ENCODE measurements at places on chromosomes 16 and 17.

- DNase-seq = peak; percentile 51
Measured at GRCh38 chr16:48384520-48385252, 527 bp downstream of the SIAH1 start.

DNA sequence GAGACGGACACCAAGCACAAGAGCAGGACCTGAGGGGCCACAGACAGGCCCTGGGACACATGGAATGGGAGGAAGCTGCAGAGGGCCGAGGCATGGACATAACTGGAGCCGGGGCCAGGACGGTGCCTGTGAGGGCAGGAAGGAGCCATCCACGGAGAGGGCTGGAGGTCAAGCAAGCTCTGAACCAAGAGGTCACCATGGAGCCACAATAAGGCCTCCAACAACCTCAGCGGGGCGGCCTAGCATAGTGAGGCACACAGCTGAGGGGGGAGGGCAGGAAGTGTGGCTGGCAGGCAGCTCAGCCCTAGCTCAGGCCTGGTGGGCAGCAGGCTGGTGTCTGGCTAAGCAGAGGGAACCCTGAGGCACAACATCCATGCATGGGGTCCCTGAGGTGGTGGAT is 4.4 kb downstream of the MCRIP1 start:
- DNase-seq = no peak

GRCh38 chr17:48551214-48551555 is 6.3 kb upstream of the HOXB2 start:
- DNase-seq = no peak

- DNase-seq = peak; percentile 38
Measured at GRCh38 chr17:82300707-82301270, 16.6 kb downstream of the CD7 start.

DNA sequence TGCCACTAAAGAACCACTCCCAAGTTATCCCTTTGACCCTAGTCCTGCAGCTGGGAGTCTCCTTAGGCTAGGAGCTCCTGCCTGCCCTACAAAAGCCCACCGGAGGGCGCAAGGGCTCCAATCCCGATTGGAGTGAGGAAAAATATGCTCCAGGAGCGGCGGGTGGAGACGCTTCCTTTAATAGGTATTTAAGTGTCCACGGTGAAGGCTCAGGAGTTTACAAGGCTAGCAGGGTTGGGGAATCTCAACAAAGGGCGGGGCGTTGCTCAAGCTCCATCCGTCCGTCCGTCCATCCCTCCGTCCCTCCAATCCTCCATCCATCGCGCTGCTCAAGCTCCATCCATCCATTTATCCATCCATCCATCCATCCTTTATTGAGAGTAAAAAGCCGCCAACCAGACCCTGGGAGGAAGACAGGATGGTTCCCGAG is 556 bp upstream of the SPNS1 start:
- DNase-seq = peak; percentile 64

DNA sequence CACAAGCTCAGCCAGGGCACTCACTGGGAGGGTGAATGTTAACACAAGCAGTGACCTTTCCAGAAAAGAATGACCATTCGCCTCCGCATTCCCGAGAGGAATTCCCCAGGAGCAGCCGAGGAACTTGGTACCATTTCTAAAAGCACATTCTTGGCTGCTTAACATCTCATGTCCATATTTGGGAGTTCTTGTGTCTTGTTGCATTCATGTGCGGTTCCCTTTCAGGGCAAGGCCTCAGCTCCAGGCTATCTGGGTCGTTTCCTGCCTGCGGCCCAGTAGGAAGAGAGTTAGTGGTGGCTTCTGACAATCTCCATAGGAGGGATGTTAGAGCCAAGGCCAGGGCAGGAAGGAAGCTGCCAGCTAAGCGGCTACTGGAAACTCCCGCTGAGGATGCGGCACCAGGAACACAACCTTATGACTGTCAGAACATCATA is 27.8 kb upstream of the MEAK7 start:
- no peak for DNase-seq

- DNase-seq = no peak
Measured at GRCh38 chr17:12429116-12429515, 236.6 kb upstream of the MYOCD start.

DNA sequence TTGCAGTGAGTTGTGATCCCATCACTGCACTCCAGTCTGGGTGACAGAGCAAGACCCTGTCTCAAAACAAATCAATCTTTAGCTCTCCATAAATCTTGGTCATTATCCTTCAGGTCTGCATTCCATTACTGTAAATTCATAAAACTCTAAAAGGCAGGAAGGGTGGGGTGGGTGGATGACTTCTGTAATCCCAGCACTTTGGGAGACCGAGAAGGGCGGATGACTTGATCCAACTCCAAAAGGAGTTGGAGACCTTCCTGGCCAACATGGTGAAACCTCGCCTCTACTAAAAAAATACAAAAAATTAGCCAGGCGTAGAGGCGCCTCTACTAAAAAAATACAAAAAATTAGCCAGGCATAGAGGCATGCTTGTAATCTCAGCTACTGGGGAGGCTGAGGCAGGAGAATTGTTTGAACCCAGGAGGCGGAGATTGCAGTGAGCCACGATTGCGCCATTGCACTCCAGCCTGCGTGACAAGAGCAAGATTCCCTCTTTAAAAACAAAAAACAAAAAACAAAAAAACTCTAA is 2.2 kb upstream of the UBE2Z start:
- DNase-seq = no peak

DNA sequence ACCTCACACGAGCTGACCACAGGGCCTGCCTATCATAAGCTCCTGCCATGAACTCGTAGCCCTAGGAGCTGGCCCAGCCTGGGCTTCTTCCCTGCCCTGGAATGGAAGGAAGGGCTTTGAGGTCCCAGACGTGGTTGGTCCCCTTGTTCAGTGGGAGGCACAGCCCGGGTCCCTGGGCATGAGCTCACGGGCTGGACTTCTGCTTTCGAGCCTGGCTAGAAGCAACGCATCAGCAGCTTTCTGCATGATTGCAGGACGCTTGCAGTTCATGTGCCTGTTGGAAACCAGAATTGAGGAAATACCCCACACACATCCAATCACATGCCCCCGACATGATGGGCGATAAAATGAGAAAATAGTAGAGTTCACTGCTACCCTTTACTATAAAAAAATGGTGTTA is 293.3 kb downstream of the MAF start:
- DNase-seq = peak; percentile 52

DNA sequence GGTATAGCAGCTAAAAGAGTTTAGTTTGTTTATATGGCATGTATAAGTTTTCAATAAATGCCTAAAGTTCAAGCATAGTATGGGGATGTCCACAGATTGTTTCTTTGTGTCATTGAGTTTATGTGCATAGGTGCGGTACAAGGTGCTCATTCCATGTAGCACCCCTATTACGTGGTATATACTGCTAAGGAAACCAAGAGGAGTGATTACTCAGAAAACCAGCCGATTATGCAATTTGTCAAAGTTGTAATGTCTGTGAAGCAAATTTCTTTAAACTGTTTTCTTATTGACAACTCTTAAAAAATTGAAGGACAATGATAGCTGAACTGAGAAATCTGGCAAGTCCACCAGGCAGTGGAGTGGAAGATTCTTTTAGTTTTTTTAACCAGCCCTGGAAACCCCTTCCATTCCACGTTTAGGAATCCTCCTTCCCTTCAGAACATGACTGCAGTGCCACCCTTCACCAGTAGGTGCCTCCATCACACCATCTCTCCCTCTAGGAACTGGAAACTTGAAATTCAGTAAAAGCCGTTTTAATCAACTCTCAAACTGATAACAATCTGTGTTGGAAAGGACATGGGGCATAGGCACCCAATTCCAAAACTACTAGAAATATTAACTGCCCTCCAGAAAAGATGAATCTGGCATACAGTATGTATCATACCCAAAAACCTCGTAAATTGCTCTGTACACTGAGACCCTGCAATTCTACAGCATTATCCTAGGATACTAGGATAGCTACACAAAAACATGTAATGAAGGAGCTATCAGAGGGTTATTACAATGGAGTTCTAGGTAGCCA is 43.5 kb downstream of the REXO5 start:
- DNase-seq = peak; percentile 69

DNA sequence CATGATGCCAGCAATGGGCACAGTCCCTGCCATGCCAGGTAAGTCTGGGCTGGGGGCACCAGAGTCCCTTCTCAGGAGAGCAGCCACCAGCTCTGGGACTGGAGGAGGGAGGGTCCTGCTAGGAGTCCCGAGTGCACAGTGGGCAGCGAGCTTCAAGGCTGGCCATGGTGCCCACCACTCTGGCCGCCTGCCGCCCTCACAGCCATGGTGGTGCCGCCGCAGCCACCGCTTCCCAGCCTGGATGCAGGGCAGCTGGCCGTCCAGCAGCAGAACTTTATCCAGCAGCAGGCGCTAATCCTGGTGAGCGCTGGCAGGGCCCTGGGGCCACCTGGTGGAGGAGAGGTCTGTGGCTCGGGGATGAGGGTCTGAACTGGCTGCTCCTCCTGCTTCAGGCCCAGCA is 17.9 kb upstream of the SMIM5 start:
- no peak for DNase-seq

DNA sequence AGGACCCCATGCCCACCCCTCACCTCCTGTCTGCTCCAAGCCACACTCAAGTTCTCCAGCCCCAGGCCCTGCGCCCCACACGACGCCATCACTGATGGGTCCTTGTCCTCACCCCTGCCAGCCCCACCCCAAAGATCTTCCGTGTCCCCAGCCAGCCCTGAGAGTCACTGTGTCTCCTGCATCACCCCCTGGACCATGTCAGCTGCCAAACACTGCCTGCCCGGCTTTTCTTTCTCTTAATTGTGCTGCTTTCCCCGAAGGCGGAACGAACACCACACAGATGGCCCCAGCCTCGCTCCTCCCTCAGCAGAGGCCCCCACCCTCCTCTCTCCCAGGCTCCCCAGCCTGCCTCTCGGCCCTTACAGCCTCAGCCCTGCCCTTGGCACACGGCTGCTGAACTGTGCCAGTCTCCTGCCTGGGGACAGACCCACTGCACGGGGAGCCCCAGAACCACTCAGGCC is 4.8 kb upstream of the GAA start:
- no peak for DNase-seq

GRCh38 chr17:55704401-55704800 is 18.3 kb downstream of the TMEM100 start:
- no peak for DNase-seq

DNA sequence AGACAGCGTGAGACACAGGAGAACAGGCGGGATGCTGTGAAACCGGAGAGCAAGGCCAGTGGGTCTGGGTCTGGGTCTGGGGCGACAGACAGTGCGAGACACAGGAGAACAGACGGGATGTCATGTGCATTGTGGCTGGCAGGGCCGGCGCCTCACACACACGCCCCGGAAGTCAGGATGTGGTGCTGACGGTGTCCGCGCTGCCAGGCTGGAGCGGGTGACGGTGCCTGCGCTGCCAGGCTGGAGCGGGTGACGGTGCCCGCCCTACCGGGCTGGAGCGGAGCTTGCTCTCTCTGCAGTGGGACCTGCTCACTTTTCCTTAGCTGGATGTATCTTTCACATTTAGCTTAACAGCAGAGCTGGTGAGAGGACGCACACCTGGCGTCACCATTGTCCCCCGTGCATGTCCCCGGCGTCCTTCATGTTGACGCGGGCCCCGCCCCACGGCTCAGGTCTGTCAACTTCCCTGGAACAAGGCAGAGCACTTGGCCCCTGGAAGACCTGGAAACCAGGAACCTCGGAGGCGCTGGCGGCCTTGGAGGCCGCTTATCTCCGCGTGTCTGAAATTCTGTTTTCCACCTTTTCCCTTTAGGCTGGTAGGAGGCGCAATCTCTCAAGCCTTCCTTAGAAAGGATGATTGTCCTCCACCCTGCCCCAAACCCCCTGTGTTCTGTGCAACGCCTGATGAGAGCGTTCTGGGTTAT is 43.0 kb upstream of the ZNF750 start:
- DNase-seq = no peak

DNA sequence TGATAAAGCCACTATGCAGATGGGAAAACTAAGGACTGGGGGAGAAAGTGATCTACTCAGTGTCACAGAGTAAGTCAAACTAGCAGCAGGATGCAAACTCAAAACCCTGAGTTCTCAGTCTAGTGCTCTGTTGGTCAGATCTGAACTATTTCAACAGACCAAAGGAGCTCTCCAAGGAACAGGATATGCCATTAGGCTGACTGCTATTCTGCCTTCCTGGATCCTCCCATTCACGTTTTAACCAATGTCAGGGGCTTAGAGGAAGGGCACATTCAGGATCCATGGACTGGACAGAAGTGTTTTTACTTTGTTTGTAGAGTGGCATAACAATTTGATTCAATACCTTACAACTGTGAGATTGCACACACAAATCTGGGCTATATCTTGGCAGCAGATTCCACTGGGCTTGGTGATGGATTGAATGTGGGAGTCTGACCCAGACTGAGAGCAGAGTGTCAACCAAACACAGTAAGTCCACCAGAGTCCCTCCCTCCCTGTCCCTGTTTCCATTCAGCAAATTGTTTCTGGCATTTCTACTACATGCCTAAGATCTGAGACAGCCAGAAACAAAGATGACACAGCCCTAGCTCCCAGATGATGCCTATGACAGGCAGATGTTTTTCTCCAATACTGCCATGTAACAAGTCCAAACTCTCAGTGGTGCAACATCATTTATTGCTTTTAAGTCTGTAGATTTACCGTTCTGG is 337.8 kb upstream of the CDH5 start:
- DNase-seq = no peak
